ENCODE measurements at places on chromosomes 1 and 21.

- DNase-seq: no peak
Observed at GRCh38 chr21:32306021-32306780, 7.5 kb downstream of the MRAP start.

GRCh38 chr21:15692711-15693110 lies 37.1 kb upstream of the USP25 start:
- no peak for DNase-seq

- no peak for DNase-seq
Observed at GRCh38 chr1:200528858-200529606, 91.5 kb downstream of the KIF14 start.

- DNase-seq: no peak
Observed at GRCh38 chr1:158933621-158934020, 2.3 kb downstream of the PYHIN1 start.

- DNase-seq: no peak
Observed at GRCh38 chr1:15950302-15950701, 25.6 kb downstream of the ZBTB17 start.

- DNase-seq: no peak
Observed at GRCh38 chr1:152397474-152397873, 16.6 kb downstream of the CRNN start.

GRCh38 chr1:44609412-44609767 lies 64.9 kb downstream of the TMEM53 start:
- no peak for DNase-seq

GRCh38 chr1:21491488-21492355 lies 17.5 kb upstream of the ALPL start:
- peak; percentile 25 for DNase-seq

DNA sequence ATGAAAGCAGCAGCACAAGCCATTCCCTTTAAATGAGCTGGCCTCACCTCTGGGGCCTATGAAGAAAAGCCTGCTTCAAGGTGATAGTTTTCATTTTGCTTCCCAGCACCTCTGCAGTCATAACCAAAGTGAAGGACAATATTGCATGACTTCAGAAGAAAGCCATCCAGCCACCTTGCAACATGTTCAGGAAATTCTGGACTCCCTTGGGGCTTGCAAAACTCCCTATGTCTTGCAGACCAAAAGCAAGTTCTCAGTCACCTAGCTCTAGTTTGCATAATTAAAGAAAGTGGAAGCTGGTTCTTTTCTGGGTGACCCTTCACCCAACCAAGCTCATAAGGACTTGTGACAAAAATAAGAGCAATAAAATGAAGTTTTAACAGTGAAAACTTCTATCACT lies 87.6 kb downstream of the GFI1 start:
- no peak for DNase-seq

DNA sequence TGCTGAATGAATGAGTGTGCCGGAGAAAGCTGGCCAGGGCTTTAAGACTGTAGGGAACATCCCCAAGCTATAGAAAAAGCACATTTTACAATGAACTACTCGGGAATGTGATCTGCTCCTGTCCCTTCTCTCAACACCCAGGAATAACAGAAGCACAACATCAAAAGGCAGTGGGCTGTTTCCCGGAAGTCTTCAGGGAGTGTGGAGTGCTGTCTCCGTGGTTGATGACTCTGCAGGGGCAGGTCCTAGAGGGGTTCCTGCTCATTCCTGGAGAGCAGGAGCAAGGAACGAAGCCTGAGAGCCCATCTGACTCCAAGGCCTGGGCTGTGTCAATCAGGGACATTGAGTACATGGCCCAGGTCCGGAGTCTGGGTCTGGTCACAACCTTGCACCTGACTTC lies 4.9 kb upstream of the IL22RA1 start:
- DNase-seq: no peak

GRCh38 chr1:58809325-58810010 lies 25.6 kb upstream of the JUN start:
- no peak for DNase-seq

All from left forelimb (tissue), 1 donor.